ENCODE measurements at places on chromosomes 5 and 9.

DNA sequence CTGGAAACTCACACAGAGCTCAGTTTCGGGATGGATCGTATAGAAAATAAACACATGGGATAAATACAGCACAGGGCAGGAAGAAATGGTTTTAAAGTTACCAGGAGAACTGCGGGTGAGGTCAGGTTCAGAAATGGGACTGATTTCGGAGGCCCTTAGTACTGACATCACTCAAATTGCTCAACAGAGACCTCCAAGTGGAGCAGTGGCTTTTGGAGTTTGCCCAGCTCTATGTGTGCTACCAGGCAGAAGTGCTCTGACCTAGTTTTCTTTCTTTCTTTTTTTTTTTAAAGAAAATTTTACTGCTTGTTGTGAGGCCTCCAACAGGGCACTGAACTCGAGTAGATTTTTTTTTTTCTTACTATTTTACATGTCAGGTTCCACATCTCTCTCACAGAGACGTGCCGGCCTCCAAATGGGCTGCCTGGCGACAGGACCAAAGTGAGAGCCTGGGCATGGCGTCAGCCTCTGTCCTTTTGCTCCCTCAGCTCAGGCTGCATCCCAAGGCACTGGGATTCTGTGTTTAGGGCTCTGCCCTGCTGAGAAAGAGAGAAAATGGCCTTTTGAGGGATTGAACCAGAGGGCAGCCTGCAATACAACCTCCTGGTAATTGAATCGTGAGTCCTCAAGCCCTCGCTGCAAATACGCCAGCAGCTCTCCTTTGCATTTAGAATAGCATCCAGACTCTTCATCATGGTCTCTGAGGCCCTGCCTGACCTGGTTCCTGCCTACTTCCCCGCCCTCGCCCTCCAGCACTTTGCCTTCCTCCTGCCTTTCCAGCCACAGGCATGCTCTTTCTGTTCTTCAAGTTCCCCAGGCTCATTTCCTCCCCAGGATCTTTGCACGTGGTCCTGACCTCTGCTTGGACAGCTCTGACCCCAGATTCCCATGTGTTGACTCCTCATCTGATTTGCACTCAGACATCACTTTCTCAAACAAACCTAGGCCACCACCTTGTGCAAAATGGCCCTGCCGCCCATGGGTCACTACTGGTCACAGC lies 173.5 kb downstream of the FGF1 start:
- no peak for DNase-seq

GRCh38 chr5:114924769-114925168 lies 244.9 kb downstream of the TRIM36 start:
- DNase-seq: no peak

DNA sequence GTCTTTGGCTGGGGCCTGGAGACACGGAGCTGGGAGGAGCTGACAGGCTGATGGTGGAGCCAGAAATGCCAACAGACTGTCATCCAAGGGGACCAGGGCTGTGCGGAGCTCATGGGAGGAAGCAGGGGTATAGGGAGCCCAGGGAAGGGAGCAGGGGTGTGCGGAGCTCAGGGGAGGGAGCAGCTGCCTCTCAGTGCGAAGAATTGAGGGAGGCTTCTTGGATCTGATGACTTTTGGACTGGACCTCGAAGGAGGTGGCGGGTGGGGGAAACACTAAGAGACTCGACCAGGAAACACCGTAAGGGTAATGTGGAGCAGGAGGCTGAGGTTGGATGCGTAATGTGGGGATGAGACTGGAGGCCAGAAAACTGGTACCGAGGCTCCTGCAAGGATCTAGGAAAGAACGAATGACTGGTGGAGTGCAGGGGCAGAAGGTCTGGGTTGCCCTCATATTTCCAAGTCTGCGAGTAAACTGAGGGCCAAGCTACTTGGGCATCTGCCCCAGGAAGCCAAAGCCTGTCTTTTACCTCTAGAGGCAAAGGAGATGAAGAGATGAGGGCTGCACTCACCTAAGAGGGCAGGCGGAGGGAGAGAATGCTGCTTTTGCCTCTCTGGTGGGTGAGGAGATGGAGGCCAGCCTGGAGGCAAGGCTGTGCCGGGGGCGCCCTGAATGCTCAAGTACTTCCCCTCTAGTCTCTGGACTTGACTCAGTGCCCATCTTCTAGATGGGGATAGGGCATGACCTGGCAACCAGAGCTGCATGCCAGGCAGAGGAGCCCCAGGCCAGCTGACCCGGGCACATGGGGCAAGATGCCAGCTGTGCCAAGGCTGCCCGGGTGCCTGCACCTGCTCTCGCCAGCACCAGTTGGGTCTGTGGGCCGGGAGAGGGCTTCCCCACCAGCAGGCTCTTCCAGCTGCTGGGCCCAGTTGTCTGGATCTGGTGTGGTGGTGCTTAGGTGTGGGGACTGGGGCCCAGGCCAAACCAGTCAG lies 2.3 kb downstream of the PTGS1 start:
- DNase-seq: no peak

DNA sequence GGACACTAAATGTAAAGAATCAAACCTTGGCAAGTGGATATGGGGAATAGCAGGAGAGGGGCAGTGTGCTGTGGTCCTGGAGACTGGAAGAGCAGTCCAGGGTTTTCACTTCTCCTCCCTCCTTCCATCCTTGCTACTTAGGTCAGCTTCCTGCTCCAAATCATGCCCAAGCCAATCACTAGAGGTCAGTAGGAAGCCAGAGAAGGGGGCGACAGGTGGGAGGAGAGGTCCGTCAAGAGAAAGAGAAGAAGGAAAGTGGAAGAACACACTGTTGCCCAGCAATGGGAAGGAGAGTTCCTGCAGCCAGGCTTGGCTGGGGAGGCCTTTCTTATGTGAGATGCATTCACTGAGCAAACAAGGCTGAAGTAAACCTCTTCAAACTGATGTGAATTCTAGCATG lies 289.6 kb downstream of the DTWD2 start:
- DNase-seq: no peak

DNA sequence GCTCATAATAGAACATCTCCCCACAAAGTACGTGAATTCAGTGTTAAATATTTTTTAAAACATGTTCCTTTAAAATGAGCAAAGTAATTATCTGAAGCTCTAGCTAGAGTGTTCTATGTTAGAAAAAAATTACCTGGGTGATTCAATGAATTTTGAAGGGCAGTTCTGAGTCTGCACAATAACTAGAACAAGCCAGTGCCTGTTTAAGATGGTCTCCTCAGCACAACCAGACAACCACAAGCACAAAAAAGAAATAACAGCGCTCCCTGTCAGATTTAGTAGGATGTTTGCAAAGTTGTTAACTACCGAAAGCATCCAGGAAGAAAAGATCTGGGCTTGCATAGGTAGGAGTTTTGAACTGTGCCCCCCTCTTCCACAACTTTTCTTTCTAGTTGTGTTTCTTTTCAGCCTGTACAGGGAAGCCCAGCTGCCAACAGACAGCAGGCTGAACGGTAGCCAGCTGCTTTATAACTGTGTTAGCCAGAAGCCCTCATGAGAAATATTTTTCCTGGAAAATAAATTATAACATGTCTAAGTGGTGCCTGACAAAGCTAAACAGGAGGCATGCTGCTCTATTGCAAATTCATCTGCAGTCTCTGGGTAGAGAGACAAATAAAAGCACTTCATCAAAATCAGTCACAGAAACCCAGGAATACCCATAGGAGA lies 1026.9 kb downstream of the MAT2B start:
- no peak for DNase-seq

GRCh38 chr5:124110942-124111341 lies 599.0 kb downstream of the CSNK1G3 start:
- no peak for DNase-seq

- DNase-seq: peak; percentile 77
Measured at GRCh38 chr9:94668928-94669729, 29.8 kb upstream of the FBP1 start.

DNA sequence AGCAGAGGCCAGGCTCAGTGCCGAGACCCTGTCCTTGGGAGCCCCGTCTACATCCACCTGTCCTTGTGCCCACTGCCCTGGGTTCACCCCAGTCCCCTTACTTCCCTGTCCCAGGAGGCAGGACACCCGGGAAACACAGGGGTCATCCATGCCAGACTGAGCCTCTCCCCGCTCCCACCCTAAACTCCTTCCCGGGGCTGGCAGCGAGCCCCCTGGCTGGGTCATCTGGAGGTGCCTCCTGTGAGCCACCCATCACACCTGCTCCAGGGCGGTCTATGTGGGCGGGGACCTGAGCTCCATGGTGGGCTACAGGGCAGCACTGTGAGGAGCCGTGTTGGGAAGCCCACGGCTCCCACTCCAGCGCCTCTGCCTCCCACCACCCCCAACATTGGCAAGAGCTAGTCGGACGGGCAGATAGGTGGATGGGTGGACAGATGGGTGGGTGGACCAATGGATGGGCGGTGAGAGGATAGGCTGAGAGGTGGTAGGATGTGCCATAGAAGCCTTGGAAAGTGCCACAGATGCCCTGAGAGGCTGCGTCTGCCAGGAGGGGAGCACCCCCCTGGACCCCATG lies 42.5 kb upstream of the RXRA start:
- DNase-seq: no peak

- DNase-seq: no peak
Measured at GRCh38 chr9:68454579-68455334, 85.9 kb downstream of the TMEM252 start.

DNA sequence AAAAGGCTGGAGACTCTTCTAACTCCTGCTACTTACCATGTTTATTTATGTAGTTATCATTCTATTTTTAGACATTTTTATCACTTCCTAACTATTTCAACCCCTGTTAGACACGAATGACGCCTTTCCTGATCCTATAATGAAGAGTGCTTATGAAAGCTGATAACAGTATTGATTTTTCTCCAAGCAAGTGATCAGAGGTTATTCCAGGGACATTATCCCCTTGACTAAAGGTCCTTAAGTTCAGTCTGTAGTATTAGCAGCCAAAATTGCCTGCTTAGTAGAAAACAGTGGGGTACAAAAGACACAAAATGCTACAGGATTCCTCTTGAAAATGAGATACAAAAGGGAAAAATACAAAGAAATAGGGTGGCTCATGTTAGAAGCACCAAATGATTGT lies 235.6 kb downstream of the DNAH5 start:
- no peak for DNase-seq
